ENCODE measurements at places on chromosomes 1 and 21.
A peak's percentile ranks its signal among the peaks of the same experiment; 100 is the strongest.

DNA sequence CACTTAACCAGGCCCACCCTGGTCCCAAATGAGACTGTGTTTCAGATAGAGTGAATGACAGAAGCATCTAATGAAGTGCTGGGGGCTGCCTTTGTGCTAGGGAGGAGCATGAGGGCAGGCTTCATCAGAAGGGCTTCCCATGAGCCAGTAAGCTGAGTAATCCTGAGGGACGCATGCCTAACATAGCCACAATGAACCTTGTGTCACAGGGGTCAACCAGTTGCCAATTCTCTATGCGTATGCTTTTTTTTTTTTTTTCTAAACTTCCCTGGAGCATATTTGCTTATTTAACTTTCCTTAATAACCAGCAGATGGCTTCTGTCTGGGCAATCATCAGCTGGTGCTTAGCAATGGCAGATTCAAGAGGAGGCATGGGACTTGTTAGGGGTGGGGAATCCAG lies 25.5 kb upstream of the CYP2J2 start:
- no peak for DNase-seq

DNA sequence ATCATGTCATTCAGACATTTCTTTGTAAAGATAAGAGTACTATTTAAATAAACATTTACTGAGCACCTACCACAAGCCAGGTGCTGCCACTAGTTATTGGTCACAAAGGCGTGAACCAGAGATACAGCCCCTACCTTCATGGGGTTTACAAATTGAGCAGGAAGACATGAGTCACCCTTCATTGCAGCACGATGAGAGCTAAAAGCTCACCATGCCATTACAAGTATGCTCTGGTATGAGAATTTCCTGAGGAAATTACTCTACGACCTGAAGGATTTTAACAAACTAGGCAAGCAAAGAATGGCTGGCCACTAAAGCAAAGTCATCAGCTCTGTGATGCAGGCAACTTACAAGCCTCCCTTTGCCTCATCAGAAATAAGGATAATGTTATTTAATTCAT lies 346.8 kb downstream of the BRINP2 start:
- DNase-seq: no peak

DNA sequence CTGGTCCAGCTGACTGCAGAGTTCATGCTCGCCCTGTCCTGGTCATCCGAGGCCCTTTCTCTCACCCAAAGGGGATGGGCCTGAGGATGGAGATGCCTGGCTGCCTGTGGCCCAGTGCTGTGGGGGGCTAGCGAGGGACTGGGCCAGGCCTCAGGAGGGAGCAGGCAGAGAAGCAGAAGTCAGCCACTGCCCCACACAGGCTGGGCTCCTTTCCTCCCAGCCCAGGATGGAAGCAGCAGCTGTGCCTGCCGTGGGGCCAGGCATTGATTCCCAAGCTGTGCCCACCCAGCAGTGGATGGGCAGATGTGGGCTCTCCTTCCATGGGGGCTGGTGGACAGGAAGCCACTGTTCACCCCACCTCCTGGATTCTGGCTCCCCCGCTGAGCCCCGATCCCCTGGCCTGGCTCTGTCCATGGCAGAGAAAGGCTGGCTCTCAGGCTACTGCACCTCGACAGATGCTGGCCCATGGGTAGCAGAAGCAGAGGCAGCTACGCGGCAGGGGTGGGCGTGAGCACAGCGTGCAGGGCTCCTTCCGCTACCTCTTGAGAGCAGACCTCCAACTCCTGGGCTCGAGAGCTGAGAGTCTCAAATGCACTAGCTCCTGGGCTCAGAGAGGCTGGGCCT lies 24.6 kb downstream of the RUNX3 start:
- DNase-seq: no peak

DNA sequence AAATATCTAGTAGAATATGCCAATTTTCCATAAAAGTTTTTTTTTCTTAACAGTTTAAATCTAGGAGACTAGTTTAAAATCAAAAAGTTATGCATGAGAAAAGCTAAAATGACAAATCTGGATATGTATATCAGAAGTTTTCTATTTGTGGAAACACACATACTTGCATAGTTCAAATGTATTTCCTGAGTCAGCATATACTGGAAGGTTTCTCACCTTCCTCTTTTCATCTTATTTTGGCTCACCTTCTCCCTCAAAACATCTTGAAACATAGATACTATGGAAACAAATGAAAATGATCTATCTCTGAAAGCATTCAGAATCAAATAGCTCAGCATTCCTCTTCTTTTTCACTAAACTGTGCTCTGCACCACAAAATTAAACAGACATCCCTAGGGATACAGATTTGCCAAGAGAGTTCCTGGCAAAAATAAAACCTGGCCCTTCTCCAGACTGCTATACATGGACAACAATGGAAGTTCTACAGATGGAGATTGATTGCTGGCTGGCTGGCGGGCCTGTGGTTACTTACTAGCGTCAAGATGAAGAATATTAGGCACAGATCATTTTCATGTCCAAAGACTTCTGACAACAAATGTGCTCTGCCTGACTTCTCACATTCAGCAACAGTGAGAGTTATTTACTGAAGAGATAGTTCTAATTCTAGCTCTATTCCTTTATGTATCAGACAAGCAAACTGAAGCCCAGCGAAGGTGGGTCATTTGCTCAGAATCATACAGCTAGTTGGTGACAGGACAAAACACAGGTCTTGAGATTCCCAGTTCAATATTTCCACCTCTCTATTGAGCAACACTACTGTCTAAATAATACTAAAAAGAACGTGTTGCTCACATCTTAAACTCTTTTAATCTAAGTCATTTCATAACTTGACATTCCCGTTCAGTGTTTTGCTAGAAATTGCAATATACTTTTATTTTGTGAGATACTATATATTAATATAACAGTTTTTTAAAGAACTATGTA lies 26.6 kb downstream of the DIPK1A start:
- no peak for DNase-seq

GRCh38 chr1:99731384-99731783 lies 35.1 kb downstream of the FRRS1 start:
- DNase-seq: peak; percentile 23

GRCh38 chr1:10692401-10693021 lies 103.9 kb downstream of the CASZ1 start:
- no peak for DNase-seq

GRCh38 chr1:11413986-11414391 lies 65.0 kb upstream of the DISP3 start:
- no peak for DNase-seq

DNA sequence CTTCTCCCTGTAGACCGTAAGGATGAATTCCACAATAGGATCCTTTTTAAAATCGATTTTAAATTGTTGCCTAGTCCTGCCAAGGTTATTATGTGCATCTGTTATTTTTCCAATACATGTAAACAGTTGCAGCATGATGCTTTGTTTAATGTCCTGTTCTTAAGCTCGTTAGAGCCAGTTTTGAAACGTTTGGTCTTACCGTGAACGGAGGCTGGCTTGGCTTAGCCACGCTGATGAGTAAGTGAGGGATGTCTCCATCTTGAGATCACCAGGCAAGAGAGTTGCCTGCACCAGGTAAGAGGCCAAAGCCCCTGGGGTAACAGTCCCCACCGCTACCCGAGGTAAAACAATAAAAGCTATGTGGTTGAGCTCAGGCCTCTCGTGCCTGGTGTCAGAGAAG lies 17.3 kb downstream of the CSTB start:
- no peak for DNase-seq

- no peak for DNase-seq
Measured at GRCh38 chr1:20376880-20377494, 86.3 kb downstream of the VWA5B1 start.

DNA sequence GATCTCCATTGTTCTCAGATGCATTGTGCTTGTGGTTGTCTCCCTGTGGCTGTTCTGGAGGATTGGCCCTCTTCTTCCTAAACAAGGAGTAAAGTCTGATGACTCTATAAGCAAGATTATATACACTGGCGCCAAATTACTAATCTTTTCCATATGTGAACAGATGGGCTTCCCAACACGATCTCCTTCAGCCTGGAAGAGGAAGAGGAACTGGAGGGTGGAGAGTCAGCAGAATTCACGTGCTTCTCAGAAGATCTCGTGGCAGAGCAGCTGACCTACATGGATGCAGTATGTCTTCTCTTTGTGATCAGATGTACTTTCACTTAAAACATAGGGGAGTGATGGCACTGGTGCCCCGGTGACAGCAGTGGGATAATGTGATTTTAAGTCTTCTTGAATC lies 78.7 kb downstream of the RGL1 start:
- no peak for DNase-seq

GRCh38 chr1:17118268-17118667 lies 983 bp downstream of the PADI2 start:
- no peak for DNase-seq

- peak; percentile 22 for DNase-seq
Measured at GRCh38 chr1:111592389-111593361, 26.9 kb upstream of the RAP1A start.

DNA sequence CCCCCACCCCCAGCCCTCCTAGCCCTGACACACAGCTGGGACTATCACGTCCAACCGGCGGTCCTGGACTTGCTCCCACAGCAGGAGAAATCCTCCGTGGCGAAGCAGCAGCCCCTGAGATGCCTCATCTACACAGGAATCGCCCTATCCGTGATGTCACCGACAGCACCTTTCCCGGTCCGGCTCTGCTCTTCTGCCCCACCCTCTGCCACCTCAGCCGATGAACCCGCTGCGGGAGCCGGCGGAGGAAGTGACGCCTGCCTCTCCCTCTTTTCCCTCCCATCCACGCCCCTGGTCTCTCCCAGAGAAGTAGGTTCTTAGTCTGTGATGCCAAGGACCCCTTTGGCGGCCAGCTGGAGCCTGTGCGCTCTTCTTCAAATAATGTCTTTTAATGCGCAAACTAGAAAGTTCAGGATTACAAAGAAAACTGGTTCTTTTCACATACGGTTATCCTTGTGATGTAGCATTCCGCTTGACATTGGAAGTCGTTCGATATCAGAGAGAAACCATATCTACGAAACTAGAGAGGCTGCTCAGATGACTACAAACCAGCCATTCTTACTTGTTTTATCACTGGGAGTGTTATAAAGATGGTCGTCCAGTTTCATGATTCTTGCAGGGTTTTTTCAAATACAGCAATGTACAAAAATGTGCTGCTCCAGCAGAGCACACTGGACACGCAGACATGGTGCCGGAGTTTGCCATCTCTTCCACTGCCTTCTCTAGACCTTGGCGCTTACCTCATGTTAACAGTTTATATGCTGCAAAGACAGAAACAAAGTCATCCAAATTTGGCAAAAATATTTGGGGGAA lies 120.3 kb downstream of the PPIAL4G start:
- DNase-seq: no peak

GRCh38 chr1:112716133-112716720 lies 1.1 kb upstream of the PPM1J start:
- DNase-seq: peak; percentile 68

DNA sequence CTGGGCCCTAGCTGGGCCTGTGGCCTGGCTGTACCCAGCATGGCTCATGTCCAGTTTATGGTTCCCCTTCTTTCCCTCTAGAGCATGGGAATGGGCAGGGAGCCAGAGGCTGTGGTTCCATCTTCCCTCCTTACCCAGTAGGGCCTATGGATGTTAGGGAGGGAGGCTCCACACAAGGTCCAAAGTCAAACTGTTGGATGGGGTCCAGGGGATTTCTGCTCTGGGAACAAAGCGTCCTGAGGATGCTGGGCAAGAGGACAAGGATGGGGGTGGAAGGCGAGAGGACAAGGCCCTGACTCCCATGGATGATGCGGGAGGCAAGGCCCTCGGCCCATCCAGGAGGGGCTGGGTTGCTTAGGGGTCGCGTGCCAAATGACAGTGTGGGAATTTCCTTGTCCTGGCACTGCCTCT lies 17.3 kb downstream of the CSF1 start:
- DNase-seq: no peak

- no peak for DNase-seq
Measured at GRCh38 chr1:246178717-246179311, 328.3 kb downstream of the SMYD3 start.

GRCh38 chr21:41501919-41502318 lies 6.0 kb downstream of the TMPRSS2 start:
- DNase-seq: no peak

GRCh38 chr1:165874643-165875042 lies 47.2 kb downstream of the UCK2 start:
- DNase-seq: no peak

DNA sequence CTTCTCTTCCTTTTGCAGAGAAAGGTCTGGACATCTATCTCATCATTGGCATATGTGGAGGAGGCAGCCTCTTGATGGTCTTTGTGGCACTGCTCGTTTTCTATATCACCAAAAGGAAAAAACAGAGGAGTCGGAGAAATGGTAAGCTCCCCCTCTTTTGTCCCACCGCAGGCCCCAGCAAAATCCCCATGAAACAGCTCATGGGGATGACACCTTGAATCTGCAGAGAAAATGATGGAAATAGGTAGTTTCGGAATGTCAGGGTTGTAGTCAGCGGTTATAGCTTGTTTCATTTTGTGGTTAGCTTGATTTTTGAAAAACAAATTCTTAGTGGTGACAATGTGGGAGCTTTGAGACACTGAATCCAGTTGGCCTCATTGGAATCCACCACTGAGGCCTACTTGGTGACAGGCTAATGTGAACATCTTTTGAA lies 10.3 kb downstream of the CD2 start:
- DNase-seq: no peak

DNA sequence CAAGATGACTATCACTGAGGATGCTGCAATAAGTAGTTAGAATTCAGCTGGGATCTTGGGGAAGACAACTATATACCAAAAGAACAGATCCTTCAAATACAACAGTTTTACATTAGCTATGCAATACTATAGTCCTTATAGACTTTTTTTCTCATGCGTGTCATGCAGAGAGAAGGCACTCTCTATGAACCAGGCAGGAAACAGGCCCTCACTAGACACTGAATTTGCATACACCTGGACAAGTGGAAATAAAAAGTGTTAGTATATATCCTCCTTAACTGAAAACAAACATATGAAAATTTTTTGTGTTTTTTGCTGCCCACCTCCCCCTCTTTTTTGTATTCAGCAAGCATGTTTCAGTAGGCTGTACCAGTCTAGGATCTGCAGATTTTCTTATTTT lies 29.9 kb downstream of the TMCO1 start:
- DNase-seq: no peak

GRCh38 chr1:94676686-94677085 lies 135.1 kb upstream of the F3 start:
- no peak for DNase-seq

- no peak for DNase-seq
Measured at GRCh38 chr1:87338566-87338965, 9.9 kb downstream of the LMO4 start.

DNA sequence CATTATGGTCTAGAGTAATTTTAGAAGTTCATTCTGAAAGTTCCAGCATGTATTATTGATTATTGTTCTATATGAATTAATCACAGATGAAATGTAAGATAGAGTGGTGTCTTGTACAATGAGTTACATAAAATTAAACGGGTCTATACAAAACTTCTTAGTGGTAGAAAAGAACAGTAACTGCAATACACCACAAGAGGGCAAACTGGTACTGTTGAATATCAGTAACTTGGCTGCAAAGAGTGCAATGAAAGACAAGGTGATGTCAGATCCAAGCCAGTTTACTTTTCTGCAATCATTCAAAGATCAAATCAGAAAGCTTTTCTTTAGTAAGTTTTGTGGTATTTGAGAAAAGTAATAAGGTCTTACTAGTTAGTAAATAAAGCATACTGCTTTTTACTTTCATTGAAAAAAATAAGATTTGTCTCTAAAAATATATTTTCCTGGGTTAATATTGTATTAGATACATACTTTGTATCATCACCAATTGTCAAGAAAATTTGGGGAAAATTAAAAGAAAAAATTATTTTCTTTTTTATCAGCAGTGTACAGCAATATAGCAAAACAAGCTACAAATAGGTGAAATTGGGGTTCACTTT lies 66.4 kb upstream of the BTG3 start:
- DNase-seq: peak; percentile 32
